ENCODE measurements at places on chromosomes 2 and 18.

GRCh38 chr2:68189991-68190784 lies 32.5 kb downstream of the PNO1 start:
- DNase-seq = no peak

DNA sequence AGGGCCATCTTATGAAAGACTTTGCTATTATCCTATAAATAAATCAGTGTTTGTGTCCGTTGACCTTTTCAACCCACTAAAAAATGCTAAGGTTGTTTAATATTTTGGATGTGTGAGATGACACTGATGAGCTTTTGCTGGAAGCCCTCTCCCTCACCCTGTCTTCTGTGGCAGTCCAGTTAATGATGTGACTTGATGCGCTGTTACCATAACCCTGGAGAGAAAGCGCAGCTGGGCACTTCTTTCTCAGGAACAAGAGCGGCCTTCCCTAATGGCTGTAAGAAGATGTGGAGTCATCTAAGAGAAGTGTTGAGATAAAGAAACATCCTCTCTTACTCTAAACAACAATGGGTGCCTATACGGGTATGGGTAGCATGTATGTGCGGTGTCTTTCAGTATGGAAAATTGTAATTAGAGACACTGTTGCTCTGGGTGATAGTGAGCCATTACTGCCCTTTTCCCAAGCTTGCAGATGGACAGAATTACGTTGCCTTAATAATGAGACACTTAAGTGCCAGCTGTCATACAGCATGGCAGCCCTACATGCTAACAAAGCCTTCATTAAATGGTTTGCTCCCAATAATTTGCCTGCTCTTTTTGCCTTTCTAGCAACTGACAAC lies 165.6 kb upstream of the NABP1 start:
- no peak for DNase-seq

DNA sequence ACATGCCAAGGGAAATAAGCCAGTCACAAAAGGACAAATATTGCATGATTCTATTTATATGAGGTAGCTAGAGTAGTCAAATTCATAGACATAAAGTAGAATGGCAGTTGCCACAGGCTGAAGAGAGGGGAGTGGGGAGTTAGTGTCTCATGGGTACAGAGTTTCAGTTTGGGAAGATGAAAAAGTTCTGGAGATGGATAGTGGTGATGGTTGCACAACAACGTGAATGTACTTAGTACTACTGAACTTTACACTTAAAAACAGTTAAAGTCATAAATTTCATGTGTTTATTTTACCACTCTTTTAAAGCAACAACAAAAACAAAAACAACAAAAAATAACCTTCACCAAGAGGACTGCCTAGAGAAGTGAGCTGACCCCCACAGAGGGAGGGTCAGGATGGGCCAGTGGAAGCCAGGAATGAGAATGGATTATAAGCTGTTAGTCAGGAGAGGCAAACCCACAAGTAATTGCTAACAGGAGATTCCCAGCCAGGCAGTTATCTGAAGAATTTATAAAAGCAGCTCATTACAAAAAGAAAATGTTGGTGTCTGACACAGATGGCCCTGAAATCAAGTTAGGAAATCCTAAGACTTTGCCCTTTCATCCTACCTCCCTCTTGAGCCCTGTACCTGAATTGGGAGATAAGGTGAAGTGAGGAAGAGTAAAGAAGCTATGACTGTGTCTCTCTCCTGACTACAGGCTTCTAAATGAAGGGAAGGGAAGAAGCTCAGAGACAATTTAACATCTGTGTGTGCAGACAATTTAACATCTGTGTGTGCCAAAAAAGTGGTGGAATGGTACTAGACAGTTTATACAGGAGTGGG lies 263.4 kb downstream of the PDE11A start:
- DNase-seq = no peak

- DNase-seq = no peak
These were observed 37.2 kb downstream of the THUMPD2 start for GRCh38 chr2:39741871-39742270.

DNA sequence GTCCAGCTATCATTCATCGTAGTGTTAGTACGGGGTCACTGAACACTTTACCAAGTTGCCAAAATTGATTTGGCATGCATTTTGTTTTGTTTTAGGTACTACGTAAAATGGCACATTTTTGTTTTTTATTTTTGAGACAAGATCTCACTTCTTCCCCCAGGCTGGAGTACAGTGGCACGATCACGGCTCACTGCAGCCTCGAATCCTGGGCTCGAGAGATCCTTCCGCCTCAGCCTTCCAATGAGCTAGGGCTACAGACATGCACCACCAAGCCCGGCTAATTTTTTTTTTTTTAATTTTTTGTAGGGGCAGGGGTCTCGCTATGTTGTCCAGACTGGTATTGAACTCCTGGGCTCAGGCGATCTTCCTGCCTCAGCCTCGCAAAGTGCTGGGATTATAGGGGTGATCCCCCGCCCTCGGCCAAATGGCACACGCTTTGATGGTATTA lies 786 bp downstream of the TAF1B start:
- DNase-seq = no peak

- no peak for DNase-seq
These were observed 427.1 kb upstream of the CNTNAP5 start for GRCh38 chr2:123597988-123598387.

- no peak for DNase-seq
These were observed 4.2 kb downstream of the ALPI start for GRCh38 chr2:232460171-232460570.

- DNase-seq = no peak
These were observed 209.3 kb downstream of the TDRD15 start for GRCh38 chr2:21332993-21333625.

DNA sequence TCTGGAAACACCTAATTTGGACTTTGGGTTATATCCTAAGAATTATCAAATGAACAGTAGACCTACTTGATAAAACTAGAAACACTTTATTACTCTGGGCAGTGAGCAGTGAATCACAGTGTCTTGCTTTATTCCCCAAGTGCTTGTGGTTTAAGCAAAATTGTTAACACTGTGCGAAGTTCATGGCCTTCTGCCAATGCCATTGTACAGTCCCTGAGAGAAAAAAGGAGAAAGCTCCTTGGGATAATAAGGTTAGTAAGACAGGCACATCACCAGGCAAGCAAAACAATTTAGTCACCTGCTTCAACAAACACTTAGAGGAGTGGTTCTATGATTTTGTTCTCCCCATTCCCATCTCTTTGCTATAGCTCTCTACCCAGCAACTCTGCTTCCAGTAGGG lies 39.8 kb downstream of the ADCYAP1 start:
- peak; percentile 19 for DNase-seq

DNA sequence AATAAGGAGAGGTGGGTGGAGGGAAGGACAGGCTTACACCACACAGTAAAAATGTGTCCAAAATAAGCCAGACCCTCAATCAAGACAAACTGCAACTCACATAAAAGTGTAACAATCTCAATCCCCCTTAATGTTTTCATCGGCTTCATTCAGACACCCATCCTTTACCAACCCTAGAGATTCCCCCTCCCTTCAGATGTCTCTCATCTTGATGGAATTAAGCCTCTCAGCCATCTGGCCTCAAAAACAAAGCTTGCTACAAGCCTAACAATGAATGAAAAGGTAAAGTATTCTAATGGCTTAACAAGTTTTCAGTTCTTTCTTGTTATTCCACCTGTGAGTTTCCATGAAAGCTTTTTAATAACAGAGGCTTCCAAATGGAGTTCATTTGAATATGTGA lies 5.2 kb downstream of the RTTN start:
- DNase-seq = no peak

DNA sequence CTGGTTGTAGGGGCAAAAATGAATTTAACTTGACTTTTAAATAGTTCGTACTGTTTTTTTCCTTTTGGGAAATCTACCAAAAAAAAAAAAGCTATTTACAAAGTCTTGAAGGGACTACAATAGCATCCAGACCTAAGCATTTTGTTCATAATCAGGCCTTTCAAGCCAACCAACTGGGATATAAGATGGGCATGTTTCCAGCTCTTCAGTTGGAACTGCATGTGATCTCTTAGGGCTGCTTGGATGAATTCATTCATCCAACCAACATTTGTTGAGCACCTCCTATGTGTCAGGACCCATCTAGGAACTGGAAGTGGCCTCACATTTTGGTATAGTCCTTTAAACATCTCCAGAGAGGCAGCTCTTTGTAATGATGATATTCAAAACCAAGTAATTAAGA lies 98.6 kb downstream of the AAK1 start:
- no peak for DNase-seq

- DNase-seq = no peak
These were observed 7.2 kb upstream of the HNMT start for GRCh38 chr2:137957033-137957432.

All from LoVo (cell line).